Mesendoderm (in vitro differentiated cells): ENCODE measurements at places on chromosomes 1 and 21.

DNA sequence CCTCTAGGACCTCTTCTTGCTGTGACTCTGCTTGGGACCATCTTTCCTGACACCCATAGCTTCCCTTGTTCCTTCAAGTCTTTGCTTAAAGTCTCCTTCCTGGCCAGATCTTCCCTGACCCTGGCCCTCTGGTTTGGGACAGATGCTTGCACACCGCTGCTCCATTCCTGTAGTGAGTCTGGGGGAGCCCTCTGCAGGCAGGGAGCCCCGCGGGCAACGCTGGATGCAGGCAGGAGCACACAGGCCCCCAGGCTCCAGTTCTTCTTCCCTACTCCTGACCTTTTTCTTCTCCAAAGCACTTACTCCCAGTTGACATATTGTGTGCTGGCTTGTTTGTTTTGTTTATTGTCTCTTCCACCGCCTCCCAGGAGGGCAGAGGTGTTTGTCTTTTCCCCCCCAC lies 413.4 kb downstream of the CAMTA1 start:
- no peaks in the 10 kb centered on the region for H3K36me3 ChIP-seq
- H3K27me3 ChIP-seq, result no peaks in the 10 kb centered on the region
- H3K4me3 ChIP-seq, result no peak overlapping the region

GRCh38 chr21:15080526-15080925 lies 15.7 kb upstream of the NRIP1 start:
- DNase-seq, result no peak
- H3K4me3 ChIP-seq, result no peak overlapping the region
- H3K27ac ChIP-seq, result no peak overlapping the region
- no peaks in the 10 kb centered on the region for H3K36me3 ChIP-seq

GRCh38 chr1:111707906-111708305 lies 31.3 kb downstream of the INKA2 start:
- peaks cover 1% of the 10 kb centered on the region for H3K36me3 ChIP-seq
- no peaks in the 10 kb centered on the region for H3K4me1 ChIP-seq
- H3K4me3 ChIP-seq, result no peak overlapping the region
- no peak overlapping the region for H3K27ac ChIP-seq

- H3K27me3 ChIP-seq, result no peaks in the 10 kb centered on the region
- no peaks in the 10 kb centered on the region for H3K36me3 ChIP-seq
- no peak overlapping the region for H3K27ac ChIP-seq
- DNase-seq, result no peak
Measured at GRCh38 chr1:47699492-47700235, 261.8 kb downstream of the FOXD2 start.
